ENCODE measurements at places on chromosomes 5 and 9. TPM values are rescaled to one million over a fixed set of nuclear protein-coding genes. Genes with fewer than 3 reads are reported as not detected.
A peak's percentile ranks its signal among the peaks of the same experiment; 100 is the strongest.

The TMED7 gene
- total RNA-seq = 93.5 TPM

DNA sequence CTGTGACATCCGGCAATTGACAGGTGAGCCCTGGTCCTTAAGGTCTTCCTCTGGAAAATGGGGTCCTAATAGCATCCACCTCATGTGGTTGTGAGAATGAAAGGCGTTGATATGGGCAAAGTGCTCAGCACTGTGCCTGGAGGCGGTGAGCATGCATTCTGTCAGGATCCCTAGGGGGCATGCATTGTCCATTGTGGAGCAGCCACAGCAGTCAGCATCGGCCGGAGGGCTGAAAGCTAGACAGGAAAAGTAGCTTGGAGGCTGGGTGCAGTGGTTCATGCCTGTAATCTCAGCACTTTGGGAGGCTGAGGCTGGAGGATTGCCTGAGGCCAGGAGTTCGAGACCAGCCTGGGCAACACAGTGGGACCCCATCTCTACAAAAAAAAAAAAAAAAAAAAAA, 122.2 kb downstream of the LHX2 start:
- no peak overlapping the region for H3K4me3 ChIP-seq
- no peaks in the 10 kb centered on the region for H3K4me1 ChIP-seq
- H3K27ac ChIP-seq = no peak overlapping the region
- peak; percentile 76 for DNase-seq
- H3K36me3 ChIP-seq = no peaks in the 10 kb centered on the region

DNA sequence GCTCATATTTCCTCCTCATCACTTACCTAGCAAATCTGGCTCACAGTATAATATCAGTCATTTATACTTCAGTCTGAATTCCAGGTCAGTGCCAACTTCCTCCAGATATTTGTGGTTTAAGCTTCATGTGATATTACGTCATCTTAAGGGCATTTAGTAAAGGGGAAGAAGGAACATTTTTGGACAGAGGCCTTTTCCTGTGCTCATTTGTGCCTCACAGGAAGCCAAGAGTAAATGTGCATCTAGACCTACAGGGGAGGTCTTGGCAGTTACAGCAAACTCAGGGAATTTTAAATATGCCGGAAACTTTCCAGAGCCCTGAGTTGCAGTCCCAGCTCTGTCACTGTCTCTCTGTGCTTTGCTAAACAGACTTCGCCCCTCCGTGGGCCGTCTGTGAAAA, 12.3 kb upstream of the KCNIP1 start:
- H3K4me3 ChIP-seq = no peak overlapping the region
- no peak for DNase-seq
- H3K27me3 ChIP-seq = no peaks in the 10 kb centered on the region
- no peaks in the 10 kb centered on the region for H3K36me3 ChIP-seq
- H3K27ac ChIP-seq = no peak overlapping the region

DNA sequence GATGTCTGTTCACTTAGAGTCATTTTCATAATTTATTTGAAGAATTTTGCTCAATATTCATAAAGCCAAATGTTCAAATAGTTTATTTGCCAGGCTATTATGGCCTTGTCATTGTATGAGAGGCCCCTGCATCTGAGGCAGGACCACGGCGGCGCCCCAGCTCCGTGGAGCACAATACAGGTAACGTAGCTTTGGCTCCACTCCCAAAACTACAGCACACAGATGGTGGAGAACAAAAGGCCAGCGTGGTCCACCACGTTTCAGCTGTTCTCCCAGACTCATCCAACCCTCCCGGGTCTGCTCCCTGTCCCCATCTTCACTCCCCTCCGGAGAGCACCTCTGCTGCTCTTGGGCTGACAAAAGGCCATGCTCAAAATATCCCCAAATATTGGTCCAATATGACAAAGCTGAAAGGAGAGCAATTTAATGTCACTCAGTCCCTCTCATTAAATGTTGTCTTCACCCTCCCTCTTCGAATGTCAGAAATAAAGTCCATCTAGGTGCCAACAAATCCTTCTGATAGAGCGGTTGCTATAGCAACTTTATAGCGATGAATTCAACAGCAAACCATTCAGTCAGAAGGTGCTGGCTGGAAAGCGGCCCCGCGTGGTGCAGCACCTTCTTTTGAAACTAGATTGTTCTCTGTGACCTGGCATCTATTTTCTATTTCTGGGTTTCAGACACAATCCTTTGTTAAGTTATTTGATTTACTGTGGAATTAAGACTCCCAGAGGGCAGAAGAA, 504.3 kb downstream of the ARHGEF28 start:
- no peak overlapping the region for H3K27ac ChIP-seq
- no peaks in the 10 kb centered on the region for H3K27me3 ChIP-seq
- no peaks in the 10 kb centered on the region for H3K36me3 ChIP-seq
- no peak overlapping the region for H3K4me3 ChIP-seq

- DNase-seq = no peak
- no peak overlapping the region for H3K27ac ChIP-seq
- no peak overlapping the region for H3K4me3 ChIP-seq
These were observed 3.7 kb upstream of the CLTB start for GRCh38 chr5:176420086-176420485.

GRCh38 chr9:78682216-78682615, 385.3 kb downstream of the PSAT1 start:
- H3K4me3 ChIP-seq = no peak overlapping the region
- no peak for DNase-seq
- no peaks in the 10 kb centered on the region for H3K27me3 ChIP-seq

DNA sequence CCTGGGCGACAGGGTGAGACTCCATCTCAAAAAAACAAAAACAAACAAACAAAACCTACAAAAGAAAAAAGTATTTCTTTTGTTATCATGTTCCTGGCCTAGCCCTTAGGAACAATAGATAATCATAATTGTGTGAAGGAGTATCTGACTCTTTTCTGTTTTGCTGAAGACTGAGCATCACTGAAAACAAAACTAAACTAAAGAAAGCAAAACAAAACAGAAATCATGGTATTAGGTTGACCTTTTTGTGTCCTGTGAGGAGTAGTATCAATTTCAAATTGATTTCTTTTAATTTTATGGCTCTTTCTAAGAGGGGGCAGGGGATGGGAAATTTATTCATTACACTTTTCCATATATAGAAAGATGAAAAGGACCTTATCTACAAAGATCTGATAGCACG, 246.0 kb downstream of the YTHDC2 start:
- DNase-seq = no peak
- no peaks in the 10 kb centered on the region for H3K27me3 ChIP-seq
- no peaks in the 10 kb centered on the region for H3K4me1 ChIP-seq
- H3K4me3 ChIP-seq = no peak overlapping the region
- no peak overlapping the region for H3K27ac ChIP-seq

DNA sequence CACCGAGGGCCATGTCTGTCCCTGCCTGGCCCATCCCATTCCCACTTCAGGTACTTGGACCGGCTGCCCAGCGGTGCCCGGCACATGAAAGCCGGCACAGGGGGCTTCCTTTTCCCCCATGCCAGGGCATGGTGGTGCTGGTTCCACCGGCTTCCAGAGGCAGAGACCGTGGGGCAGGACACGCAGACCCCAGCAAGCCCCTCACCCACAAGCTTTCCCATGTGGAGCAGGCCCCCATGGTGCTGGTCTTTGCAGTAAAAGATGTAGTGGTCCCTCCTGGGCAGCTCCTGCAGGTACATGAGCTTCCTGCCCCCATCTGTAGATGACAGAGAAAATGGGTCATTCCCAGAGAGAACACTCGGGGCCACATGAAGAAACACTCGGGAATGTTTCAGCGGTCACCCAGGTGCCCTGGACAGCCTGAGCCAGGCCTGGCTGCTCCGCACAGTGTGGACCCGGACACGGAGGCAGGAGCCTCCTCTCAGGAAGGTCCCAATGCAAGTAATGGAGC, 2.0 kb downstream of the OBP2B start:
- H3K4me1 ChIP-seq = no peaks in the 10 kb centered on the region
- no peak overlapping the region for H3K4me3 ChIP-seq
- no peak overlapping the region for H3K27ac ChIP-seq
- peaks cover 7% of the 10 kb centered on the region for H3K27me3 ChIP-seq
- H3K36me3 ChIP-seq = no peaks in the 10 kb centered on the region
- peak; percentile 53 for DNase-seq

The FAM153A gene
- total RNA-seq = 4.3 TPM

The GHR gene
- total RNA-seq = 6.6 TPM

DNA sequence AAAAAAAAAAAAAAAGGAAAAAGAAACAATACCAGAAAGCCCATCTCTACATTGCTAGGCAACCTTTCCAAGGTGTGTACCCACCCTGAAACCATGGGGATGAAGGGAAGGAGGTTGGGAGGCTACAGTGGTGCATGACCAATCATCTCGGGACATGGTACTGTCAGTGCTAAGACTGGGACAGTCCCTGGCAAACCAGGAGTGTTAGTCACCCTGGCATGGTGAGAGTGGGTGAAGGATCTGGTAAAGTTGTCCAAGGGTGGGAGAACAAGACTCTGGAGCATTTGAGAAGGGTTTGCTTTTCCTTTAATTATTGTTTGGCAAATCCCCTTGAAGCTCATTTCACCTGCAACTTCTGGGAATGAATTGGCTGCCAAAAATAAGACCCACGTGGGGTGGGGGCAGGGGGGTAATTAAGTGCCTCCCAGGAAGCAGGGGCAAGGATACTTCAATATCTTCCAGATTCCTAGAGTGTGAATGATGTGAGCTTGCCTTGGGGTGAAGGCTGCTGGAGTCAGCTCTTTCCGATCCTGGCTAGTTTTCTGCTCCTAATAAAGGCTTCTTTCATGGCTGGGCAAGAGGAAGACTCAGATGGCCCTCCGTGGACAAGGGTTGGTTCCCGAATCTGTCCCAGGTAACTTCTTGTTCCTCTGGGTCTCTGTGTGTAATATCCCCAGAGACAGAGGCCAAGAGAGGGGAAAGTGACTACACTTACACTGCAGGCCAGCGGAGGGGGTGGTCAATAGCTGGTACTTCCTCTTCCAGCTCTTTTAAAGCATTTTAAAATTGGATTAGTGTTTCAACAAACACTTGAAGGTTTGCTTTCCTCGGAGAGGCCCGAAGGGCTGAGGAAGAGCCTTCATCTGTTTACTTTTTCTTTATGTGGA, 61.6 kb upstream of the SPRY4 start:
- H3K36me3 ChIP-seq = no peaks in the 10 kb centered on the region
- DNase-seq = peak; percentile 73
- H3K27me3 ChIP-seq = no peaks in the 10 kb centered on the region
- no peak overlapping the region for H3K4me3 ChIP-seq

The F12 gene
- 0.69 TPM for total RNA-seq

The TAL2 gene
- total RNA-seq = not detected

The PHF19 gene
- 19.0 TPM for total RNA-seq

- H3K4me1 ChIP-seq = no peaks in the 10 kb centered on the region
- H3K27me3 ChIP-seq = peaks cover 34% of the 10 kb centered on the region
- H3K4me3 ChIP-seq = no peak overlapping the region
- H3K36me3 ChIP-seq = no peaks in the 10 kb centered on the region
These were observed 711.8 kb upstream of the WWC1 start for GRCh38 chr5:167579693-167580055.

DNA sequence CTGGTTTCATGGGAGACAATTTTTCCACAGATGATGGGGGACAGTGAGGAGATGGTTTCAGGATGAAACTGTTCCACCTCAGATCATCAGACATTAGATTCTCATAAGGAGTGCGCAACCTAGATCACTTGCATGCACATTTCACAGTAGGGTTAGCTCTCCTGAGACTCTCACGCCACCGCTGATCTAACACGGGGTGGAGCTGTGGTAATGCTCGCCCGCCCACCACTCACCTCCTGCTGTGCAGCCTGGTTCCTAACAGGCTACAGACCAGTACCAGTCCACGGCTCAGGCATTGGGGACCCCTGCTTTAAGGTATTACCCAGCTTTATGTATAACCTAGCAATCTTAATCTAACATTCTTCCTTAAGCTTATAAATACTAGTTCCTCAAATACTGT, 35.6 kb downstream of the TTC39B start:
- no peaks in the 10 kb centered on the region for H3K36me3 ChIP-seq
- H3K4me1 ChIP-seq = no peaks in the 10 kb centered on the region
- no peaks in the 10 kb centered on the region for H3K27me3 ChIP-seq
- no peak for DNase-seq
- H3K27ac ChIP-seq = no peak overlapping the region
- H3K4me3 ChIP-seq = no peak overlapping the region

DNA sequence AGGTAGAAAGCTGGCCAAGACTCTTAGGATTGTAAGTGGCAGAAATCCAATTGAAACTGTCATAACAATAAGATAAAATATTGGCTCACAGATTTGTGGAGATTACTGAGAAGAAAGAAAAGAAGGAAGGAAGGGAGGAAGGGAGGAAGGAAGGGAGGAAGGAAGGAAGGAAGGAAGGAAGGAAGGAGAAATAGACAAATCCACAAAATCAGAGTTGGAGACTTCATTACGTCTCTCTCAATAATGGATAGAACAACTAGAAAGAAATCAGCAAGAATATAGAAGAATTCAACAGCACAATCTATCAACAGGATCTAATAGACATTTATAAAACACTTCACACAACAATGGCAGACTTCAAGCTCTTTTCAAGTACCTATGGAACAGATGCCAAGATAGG, 17.9 kb upstream of the PAM start:
- H3K36me3 ChIP-seq = no peaks in the 10 kb centered on the region
- H3K4me3 ChIP-seq = no peak overlapping the region
- no peak for DNase-seq
- no peak overlapping the region for H3K27ac ChIP-seq

DNA sequence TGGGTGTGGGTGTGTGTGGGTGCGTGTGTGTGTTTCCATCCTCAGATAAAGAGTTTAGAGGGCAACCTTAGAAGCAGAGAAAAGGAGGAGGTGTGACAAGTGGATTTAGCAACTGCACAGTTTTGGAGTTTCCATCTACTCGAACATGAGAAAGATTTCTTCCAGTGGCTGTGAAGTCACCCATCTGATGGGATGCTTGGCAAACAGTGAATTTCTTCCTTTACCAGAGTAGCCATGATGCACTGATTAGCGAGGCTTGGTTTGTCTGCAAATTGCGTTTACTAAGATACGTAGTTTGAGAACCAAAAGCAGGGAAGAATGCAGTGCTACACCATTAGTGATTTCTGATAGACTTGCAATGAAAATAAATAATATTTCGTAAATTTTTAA, 791 bp upstream of the STARD4 start:
- H3K27me3 ChIP-seq = no peaks in the 10 kb centered on the region
- peak overlapping the region; percentile 90 for H3K27ac ChIP-seq
- no peak for DNase-seq
- peaks cover 24% of the 10 kb centered on the region for H3K4me1 ChIP-seq
- H3K36me3 ChIP-seq = no peaks in the 10 kb centered on the region
- H3K4me3 ChIP-seq = peak overlapping the region; percentile 89

DNA sequence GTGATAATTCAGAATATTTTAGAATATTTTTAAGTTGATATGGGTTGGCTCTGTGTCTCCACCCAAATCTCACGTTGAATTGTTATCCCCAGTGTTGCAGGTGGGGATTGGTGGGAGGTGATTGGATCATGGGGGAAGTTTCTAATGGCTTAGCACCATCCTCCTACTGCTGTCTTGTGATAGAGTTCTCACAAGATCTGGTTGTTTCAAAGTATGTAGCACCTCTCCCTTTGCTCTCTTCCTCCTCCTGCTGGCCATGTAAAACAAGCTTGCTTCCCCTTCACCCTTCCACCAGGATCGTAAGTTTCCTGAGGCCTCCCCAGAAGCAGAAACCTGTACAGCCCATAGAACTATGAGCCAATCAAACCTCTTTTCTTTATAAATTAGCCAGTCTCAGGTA, 214.6 kb upstream of the C9orf72 start:
- no peak for DNase-seq
- no peaks in the 10 kb centered on the region for H3K4me1 ChIP-seq
- no peaks in the 10 kb centered on the region for H3K27me3 ChIP-seq
- no peaks in the 10 kb centered on the region for H3K36me3 ChIP-seq

The GAPVD1 gene
- 68.9 TPM for total RNA-seq

All from upper lobe of right lung (tissue), 1 donor.